ENCODE measurements at places on chromosomes 5 and 9. TPM values are rescaled to one million over a fixed set of nuclear protein-coding genes. Genes with fewer than 3 reads are reported as not detected.

DNA sequence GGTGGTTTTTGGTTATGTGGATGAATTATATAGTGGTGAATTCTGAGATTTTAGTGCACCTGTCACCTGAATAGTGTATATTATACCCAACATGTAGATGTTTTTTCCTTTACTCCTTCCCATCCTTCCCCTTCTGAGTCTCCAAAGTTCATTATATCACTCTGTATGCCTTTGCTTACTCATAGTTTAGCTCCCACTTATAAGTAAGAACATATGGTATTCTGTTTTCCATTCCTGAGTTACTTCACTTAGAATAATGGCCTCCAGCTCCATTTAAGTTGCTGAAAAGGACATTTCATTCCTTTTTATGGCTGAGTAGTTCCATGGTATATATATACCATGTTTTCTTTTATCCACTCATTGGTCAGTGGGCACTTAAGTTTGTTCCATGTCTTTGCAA, 161.6 kb upstream of the CD180 start:
- no peaks in the 10 kb centered on the region for H3K36me3 ChIP-seq
- no peaks in the 10 kb centered on the region for H3K27me3 ChIP-seq

The AMBP gene
- not detected for total RNA-seq

The ECSCR gene
- total RNA-seq: 11.4 TPM

The HACD4 gene
- 3.8 TPM for total RNA-seq

The RORB gene
- total RNA-seq: 0.13 TPM

Measured in esophagus squamous epithelium (tissue), 5 donors.